ENCODE measurements at places on chromosomes 6 and 20. TPM values are rescaled to one million over a fixed set of nuclear protein-coding genes. Genes with fewer than 3 reads are reported as not detected.

- DNase-seq: peak; percentile 8
Measured at GRCh38 chr20:58596750-58597248, 54.3 kb upstream of the STX16 start.

Gene CCN2
- total RNA-seq: 1,253 TPM

- no peak for DNase-seq
Measured at GRCh38 chr20:24910461-24910860, 38.6 kb upstream of the CST7 start.

DNA sequence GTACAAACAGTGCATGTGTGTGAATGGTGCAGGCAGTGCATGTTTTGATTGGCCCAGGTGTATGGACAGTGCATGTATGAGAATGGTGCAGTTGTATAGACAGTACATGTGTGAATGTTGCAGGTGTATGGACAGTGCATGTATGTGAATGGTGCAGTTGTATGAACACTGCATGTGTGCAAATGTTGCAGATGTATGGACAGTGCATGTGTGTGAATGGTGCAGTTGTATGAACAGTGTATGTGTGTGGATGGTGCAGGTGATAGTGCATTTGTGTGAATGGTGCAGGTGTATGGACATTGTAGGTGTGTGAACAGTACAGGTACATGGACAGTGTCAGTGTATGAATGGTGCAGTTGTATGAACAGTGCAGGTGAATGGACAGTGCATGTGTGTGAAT lies 4.0 kb upstream of the KLHL31 start:
- DNase-seq: no peak

DNA sequence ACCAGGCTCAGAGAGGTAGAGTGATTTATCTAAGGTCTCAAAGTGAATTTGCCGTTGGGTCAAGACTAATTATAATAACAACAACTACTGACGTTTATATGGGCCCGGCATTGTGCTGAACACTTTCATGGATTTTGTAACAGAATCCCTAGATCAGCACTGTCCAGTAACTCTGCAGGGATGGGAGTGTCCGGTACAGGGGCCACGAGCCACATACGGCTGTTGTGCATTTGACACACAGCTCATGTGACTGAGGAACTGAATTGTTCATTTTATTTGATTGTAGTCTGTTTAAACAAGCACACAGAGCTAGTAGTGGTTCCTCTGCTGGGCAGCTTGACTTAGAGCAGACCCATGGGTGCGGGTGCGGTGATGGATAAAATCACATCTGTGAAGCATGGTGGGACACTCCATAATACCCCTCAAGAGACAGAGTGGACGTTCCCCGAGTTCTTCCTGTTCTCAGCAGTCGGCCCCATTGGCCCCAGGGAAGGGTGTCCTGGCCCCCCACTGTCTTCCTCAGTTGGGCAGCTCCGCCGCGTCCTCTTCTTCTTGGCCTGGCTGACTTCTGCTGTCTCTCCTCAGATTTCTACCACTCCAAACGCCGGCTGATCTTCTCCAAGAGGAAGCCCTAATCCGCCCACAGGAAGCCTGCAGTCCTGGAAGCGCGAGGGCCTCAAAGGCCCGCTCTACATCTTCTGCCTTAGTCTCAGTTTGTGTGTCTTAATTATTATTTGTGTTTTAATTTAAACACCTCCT lies 6.8 kb downstream of the CDKN1A start:
- no peak for DNase-seq

DNA sequence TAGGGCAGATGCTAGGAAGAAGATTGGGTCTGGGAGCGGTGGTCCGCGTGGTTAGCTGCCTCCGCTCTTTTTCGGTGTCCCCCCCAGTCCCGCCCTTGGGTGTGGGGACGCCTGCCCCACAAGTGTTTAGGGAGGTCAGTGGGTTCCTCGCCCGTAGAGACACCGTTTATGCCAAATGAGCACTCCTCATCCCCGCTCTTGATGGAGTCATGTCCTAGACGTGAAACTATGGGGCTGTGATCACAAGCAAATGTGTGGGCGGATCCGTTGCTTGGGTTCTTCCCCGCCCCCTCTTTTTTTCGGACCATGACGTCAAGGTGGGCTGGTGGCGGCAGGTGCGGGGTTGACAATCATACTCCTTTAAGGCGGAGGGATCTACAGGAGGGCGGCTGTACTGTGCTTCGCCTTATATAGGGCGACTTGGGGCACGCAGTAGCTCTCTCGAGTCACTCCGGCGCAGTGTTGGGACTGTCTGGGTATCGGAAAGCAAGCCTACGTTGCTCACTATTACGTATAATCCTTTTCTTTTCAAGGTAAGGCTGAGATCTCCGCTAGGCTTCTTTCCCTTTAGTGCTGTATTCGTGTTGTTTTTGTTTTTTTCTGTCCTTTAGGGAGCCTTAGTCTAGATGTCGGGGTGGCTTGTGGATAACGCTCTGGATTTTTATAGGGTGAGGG lies at the start of gene HSP90AB1:
Gene HSP90AB1, plus strand, starts transcription at position 439 of the 675 bp plus-strand sequence. CDS start 1,529 bp downstream, outside the sequence.
- DNase-seq: peak; percentile 100

Gene ANKRD66
- total RNA-seq: not detected

DNA sequence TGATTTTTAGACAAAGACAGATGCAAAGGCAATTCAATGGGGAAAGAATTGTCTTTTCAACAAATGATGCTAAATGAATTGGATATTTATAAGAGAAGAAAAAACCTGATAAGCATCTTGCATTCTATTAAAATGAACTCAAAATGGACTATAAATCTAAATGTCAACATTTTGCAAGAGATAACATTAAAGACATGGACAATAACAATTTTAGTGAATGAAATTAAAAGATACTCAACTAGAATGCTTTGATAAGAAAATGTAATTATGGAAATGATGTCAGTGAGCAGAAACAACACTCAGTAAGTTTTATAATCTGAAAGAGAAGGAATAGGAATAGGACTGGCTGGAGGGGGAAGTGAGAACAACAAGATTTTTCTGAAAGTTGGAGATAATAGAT lies 421.7 kb downstream of the C6orf118 start:
- DNase-seq: no peak

Gene BTN1A1
- total RNA-seq: not detected

- DNase-seq: peak; percentile 50
Measured at GRCh38 chr20:45752746-45753145, 30.6 kb downstream of the SPINT4 start.

Gene HLA-DQA1
- not detected for total RNA-seq

GRCh38 chr6:159968295-159969203 lies at the start of gene IGF2R:
Gene IGF2R, plus strand, starts transcription at chr6:159969082. Its CDS starts 165 bp downstream, at chr6:159969247.
- DNase-seq: peak; percentile 64

Gene NKAIN4
- total RNA-seq: 162 TPM

DNA sequence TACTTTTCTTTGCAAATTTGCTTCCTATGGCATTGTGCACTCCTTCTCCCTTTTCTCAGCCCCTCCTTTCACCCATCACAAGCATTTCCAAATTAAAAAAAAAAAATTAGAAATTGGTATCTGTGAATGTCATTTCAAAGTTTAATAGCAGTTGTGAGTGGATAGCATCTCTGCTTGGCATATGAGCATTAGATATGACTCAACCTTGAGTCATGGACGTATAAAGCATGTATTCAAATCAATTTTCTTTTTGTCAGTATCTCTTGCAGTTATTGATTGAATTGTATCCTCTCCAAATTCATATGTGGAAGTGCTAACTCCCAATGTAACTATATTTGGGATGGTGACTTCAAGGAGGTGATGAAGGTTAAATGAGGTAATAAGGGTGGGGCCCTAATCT lies 60.1 kb upstream of the MAP3K7 start:
- no peak for DNase-seq

Gene RIN2
- 22.8 TPM for total RNA-seq

GRCh38 chr20:38270869-38271605 lies 10.5 kb upstream of the KIAA1755 start:
- DNase-seq: peak; percentile 99

- peak; percentile 77 for DNase-seq
Measured at GRCh38 chr6:159760602-159761057, 1.2 kb upstream of the ACAT2 start.

- peak; percentile 66 for DNase-seq
Measured at GRCh38 chr20:4613184-4613583, 108.5 kb upstream of the PRND start.

Measured in astrocyte (in vitro differentiated cells and primary cell).